ENCODE measurements at places on chromosomes 7 and 10. TPM values are rescaled to one million over a fixed set of nuclear protein-coding genes. Genes with fewer than 3 reads are reported as not detected.

DNA sequence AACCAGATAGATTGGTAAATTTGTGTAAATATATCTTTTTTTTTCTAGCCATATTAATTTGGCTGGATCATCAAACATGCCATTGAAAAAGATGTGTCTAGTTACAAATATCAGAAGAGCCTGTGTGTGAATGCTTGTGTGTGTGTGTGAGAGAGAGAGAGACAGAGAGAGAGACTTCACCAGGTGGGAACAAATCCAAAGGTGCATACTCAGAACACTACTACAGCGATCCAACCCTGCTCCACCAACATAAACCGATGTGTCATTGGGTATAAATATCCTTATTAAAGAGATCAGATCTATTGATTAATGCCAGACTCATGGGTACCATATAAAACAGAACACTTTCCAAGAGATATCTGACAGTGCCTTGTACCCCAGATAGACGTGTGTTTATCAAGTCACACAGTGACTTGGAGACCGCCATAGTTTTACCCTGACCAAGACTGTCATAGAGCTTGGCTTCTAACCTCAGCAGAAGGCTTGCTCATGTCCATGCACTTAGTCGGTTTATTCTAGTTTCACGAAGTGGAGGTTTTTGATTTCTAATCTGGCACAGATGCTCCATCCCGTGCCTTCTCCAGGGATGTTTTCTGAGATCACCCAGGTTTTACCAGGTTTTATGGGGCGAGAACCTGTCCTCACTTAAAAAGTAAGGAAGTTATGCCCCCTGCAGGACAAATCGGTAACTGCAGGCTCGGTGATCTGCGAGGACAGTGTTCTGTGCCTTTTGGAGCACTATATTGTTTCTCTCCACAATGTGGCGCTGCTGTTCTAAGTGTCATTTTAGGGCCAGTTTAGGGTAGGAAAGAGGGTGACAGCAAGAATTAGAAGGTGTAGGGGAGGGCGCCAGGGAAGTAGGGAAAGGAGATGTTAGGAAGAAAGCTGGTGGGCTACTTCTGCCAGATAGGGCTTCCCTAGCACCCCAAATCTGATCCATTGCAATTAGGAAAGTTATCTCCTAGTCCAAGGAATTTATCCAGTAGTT, 29.3 kb upstream of the WNT8B start:
- DNase-seq: no peak

GRCh38 chr10:23891301-23891700, 317.6 kb upstream of the KIAA1217 start:
- DNase-seq: no peak

- no peak for DNase-seq
Measured at GRCh38 chr7:22123139-22123538, 177.4 kb upstream of the CDCA7L start.

DNA sequence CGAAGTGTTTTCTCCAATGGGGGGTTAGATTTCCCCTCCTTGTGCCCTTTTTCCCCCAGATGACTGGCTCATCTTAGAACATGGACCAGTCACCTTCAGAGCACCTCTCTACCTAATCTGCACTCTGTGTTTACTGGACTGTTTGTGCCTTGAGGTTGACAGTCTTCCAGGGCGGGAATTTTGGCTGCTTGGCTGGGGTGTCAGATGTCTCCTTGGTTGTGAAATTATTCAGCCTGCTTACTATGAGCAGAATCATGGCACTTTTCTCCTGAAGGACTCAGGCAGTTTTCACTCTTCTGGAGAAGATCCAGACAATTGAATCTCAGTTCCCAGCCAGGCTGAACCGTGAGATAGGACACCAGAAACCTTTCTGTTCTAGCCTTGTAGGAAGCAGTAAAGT, 60.3 kb upstream of the NFKB2 start:
- no peak for DNase-seq

GRCh38 chr7:155071121-155071651, 1.1 kb downstream of the HTR5A start:
- peak; percentile 73 for DNase-seq

GRCh38 chr7:18756378-18757050, 261.0 kb downstream of the HDAC9 start:
- no peak for DNase-seq

DNA sequence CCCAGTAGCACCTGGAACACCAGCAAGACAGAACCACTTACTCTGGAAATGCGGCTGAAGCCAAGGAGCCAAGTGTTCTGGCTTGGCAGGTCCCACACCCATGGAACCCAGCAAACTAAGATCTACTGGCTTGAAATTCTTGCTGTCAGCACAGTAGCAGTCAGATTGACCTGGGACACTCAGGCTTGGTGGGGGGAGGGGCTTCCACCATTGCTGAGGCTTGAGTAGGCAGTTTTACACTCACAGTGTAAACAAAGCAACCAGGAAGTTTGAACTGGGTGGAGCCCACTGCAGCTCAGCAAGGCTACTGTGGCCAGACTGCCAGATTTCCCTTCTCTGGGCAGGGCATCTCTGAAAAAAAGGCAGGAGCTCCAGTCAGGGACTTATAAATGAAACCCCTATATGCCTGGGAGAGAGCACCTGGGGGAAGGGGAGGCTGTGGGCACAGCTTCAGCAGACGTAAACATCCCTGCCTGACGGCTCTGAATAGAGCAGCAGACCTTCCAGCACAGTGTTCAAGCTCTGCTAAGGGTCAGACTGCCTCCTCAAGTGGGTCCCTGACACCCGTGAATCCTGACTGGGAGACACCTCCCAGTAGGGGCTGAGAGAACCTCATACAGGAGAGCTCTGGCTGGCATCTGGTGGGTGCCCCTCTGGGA, 121.2 kb downstream of the MTERF1 start:
- peak; percentile 42 for DNase-seq

GRCh38 chr7:97218767-97219166, 101.3 kb downstream of the SDHAF3 start:
- DNase-seq: no peak

DNA sequence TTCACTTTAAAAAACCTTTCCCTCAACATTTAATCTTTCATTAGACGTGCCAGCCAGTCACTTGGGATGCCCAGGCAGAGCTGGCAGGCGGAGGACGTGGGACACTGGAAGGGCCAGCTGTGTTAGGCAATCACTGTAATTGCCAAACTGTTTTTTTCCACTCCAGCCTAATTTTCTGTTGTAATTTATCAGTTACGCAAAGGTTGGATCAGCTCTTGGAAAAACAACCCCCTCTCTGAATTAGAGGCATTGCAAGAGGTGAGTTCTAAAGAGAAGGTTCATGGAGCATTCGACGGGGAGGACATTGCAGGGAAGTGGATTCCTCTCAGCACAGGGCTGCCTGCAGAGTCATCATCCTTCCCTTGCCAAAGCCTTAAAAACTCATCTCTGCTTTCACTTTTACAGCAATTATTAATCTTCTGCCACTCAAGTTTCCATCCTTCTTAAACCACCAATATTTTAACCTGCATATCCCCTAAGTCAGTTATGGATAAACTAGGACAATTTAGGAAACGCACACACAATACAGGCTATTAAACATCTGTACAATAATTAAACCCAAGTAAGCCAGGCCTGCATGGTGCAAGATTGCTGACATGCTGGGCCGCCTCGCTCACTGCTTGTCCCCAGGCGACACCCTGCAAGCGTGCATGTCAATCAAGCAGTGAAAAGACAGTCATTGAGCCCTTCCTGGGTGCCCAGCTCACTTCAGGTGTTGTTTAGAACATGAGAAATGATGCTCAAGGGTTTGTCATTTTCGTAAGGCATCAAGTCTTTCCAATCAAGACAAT, 272.3 kb upstream of the RNF32 start:
- DNase-seq: no peak

DNA sequence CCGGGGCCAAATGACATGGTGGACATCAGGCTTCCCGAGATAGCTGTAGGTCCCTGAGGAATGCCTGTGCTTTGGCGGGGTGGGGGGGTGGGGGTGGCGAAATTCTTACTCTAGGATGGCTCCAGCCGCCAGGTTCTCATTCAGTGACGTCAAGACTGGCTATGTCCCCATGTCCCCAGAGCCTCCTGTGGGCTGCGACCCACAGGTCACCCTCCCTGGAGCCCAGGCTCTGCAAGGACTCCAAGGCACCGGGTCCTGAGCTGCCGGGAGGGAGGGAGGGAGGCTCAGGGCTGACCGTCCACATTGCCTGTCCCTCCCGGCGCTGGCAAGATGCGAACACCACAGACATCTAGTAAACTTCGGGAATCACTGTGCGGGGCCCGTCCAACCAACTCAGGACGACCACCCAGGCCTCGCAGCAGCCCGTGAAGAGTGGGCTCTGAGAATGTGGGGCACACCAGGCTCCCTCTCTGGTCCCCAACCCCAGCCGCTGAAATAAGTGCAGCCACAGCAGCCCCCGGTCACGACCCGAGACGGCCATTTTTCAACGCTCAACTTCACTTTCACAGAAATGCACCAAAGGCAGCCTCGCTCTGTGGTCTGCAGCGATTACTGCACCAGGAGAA, 12.6 kb downstream of the GPR146 start:
- DNase-seq: no peak

DNA sequence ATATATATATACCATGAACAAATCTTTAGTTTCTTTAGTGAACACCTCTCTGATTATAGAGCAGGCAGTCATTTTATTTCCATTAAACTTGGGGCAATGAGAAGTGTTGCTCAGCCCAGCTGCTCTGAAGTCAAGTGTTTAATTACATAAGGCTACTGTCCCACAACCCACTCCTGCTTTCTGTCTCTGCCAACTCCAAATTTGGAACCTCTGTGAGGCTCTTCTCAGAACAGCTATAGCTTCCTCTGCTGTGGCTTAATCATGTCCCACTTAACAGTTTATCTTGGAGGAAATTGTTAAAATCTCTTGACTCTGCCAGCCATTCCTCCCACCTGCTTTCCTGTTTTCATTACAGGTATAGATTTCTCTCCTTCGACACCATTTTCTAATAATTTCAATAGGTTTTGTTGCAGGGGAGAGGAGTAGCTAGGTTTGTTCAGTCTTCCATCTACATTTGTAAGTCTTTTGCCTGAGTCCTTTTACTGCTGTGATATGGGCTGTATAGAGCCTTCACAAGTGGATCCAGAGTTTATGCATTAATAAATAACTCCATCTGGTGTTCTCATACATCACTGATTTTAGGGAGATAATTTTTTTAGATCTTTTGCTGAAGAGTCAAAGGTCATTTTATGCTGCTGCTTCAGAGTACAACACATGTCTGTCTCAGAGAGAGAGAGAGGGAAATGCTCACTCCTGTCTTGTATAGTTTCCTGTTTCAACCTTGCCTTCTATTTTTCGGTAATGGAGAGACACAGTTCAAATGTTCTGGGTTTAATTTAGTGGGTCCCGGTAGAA, 170.4 kb downstream of the WNT2 start:
- no peak for DNase-seq

- DNase-seq: no peak
Measured at GRCh38 chr10:85547460-85548023, 819.1 kb downstream of the GRID1 start.

DNA sequence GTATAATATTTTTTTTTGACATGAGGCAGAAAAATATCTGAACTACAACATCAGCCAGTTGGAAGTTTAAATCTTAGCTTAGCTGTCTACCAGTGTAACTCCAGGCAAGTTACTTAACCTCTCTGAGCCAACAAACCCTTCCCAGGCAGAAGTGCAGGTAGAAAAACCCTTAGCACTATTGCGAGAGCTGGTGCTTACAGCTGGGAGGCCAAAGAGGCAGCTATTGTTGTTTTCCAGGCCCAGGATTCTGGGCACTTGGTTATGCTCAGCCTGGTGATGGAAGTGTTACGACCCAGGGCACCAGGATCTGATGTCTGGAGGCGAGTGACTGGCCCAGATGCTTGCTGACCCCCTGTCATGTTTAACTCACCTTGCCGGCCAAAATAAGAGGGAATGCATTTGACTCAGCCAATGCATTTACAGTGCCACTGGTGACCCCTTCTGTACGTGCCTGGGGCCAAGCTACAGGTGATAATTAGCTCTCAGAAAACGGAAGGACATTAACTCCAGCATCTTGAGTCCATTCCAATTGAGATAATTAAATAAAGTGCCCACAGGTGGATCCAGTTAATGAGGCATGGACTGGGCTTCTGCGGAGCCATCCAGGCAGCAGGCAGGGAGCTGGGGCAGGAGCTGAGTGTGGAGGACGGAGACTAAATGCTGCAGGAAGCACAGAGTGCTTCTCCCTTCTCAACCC, 126.5 kb upstream of the HABP2 start:
- no peak for DNase-seq

- no peak for DNase-seq
Measured at GRCh38 chr10:68121852-68122251, 12.6 kb downstream of the MYPN start.

DNA sequence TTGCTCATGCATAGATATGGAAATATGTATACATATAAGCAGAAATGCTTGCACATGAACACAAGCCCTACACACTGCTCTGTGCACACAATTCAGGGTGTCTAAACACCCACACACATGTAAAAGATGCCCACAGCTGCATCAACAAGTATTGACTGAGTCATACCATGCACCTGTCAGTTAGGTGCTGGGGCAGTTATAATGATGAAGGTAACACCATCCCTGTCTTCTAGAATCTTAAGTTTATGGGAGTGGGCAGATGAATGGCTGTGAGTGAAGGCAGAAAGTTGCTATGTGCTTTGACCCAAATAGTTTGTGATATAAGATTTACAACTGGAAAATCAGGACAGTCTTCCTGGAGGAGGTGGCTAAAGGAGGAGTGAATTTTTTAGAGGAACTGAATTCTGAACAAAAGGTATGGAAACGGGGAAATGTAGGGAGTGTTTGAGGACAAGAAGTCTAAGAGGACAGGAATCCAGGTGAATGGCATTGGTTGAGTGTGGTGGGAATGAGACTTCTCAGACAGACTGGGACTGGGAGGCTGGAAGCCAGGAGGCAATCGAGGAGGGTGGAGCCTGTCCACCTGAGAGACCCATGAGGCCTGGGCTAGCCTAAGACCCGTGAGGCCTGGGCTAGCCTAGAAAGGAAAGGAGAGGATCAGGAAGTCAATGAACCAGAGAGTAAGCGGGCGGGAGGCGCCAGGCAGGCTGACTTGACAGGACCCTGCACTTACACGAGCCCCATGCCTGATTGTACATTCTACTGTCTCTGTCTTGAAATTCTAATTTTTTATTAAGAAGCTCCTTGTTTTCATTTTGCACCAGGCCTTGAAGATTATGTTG, 20.7 kb downstream of the POLL start:
- no peak for DNase-seq

GRCh38 chr10:95241533-95241932, 47.5 kb downstream of the ACSM6 start:
- no peak for DNase-seq

INTS1 gene
- polyA plus RNA-seq: 66.2 TPM

PHYHIPL gene
- polyA plus RNA-seq: 0.69 TPM

TPK1 gene
- 4.1 TPM for polyA plus RNA-seq

ANKRD30A gene
- polyA plus RNA-seq: not detected

UPK3BL2 gene
- polyA plus RNA-seq: 11.7 TPM

CALML5 gene
- not detected for polyA plus RNA-seq

KAZALD1 gene
- polyA plus RNA-seq: 16.2 TPM
